ENCODE measurements at places on chromosomes 6 and 20.

GRCh38 chr6:110277100-110277665 is 81.0 kb downstream of the METTL24 start:
- H3K4me3 ChIP-seq = no peak overlapping the region
- DNase-seq = no peak
- H3K4me1 ChIP-seq = no peaks in the 10 kb centered on the region
- no peak overlapping the region for H3K27ac ChIP-seq
- H3K27me3 ChIP-seq = peaks cover 15% of the 10 kb centered on the region

DNA sequence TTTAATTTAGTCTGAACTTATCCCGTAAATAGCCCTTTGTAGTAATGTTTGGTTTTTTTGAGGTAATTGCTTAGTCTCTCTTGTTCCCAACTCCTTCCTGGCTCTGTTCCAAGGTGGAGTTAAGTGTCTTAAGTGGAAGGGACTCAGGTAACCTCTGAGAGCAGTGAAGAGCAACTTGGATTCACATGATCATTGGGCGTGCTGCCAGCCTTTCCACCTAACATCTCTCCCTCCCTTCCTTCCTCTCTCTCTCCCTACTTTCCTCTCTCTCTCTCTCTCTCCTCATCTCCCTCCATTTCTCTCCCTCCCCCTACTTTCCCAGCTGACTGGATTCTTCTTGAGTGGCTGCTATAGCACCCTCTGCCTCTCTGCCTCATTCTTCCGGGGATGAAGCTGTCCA is 232.9 kb upstream of the SASH1 start:
- H3K27ac ChIP-seq = no peak overlapping the region
- H3K27me3 ChIP-seq = peaks cover 3% of the 10 kb centered on the region
- H3K36me3 ChIP-seq = no peaks in the 10 kb centered on the region
- no peaks in the 10 kb centered on the region for H3K4me1 ChIP-seq
- no peak overlapping the region for H3K4me3 ChIP-seq

- no peak overlapping the region for H3K27ac ChIP-seq
- peaks cover 22% of the 10 kb centered on the region for H3K27me3 ChIP-seq
- peaks cover 4% of the 10 kb centered on the region for H3K4me1 ChIP-seq
- no peaks in the 10 kb centered on the region for H3K36me3 ChIP-seq
Observed at GRCh38 chr6:152952866-152953509, 29.9 kb downstream of the FBXO5 start.

GRCh38 chr6:93789532-93789931 is 370.2 kb upstream of the EPHA7 start:
- H3K4me3 ChIP-seq = no peak overlapping the region
- no peaks in the 10 kb centered on the region for H3K36me3 ChIP-seq
- DNase-seq = no peak
- no peak overlapping the region for H3K27ac ChIP-seq
- H3K4me1 ChIP-seq = no peaks in the 10 kb centered on the region

DNA sequence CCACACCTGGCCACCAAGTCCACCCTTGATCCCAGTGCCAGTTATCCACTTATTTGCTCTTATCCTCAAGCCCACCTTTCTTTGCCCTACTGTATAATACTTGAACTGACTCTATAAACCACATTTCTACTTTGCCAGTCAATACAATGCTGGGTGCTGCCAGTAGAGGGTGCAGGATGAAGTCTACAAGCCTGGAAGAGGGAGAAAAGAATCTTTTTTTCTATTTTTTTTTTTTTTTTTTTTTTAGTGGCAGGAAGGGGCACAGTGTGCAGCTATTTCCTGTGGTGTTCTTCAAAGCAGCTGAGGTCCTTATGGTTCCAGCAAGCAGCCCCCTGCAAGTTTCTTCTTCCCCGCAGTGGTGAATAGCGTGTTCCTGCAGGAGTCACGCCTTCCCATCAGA is 22.2 kb upstream of the GABRR1 start:
- peaks cover 13% of the 10 kb centered on the region for H3K4me1 ChIP-seq
- H3K36me3 ChIP-seq = no peaks in the 10 kb centered on the region
- H3K27me3 ChIP-seq = peaks cover 18% of the 10 kb centered on the region
- H3K27ac ChIP-seq = no peak overlapping the region
- DNase-seq = no peak

DNA sequence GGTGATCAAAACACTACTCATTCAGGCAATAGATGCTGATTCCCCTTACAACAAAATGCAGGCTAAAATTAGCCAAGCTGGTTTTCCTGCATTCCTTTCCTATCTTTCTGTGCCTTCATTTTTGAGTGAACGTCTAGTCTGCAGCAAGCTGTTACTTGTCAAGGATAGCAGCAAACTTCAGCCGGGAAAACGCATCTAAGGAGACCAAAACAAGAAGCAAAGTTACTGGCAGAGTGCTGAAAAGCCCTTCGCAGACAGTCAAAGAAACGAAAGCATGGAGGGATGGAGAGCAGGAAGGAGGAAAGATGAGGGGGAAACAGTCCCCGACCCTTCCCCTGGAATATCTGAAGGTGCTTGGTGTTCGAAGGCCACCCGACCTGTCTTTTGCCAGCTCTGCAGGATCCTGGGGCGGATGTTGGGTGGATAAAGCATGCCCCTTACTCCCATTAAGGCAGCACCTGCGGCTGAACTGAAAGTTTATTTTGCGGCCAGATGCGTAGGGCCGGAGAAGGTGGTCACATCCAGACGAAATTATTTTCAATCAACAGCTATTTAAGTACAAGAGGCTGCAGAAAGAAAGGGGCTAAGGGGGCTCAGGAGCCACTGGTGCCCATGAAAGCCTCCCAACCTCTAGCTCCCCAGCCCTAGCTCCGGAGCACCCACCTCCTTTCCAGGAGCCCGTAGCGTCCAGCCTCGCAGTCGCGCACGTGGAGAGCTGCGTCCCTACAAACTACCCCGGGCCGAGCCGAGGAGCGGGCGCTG is 538 bp downstream of the FERMT1 start:
- peak overlapping the region; percentile 29 for H3K4me3 ChIP-seq
- no peaks in the 10 kb centered on the region for H3K36me3 ChIP-seq
- H3K27ac ChIP-seq = no peak overlapping the region
- DNase-seq = no peak
- H3K27me3 ChIP-seq = peaks cover 24% of the 10 kb centered on the region
